ENCODE measurements at places on chromosomes 4 and X.
A peak's percentile ranks its signal among the peaks of the same experiment; 100 is the strongest.

GRCh38 chr4:10670321-10670720 lies 14.2 kb downstream of the CLNK start:
- H3K4me3 ChIP-seq, result no peak overlapping the region
- DNase-seq, result no peak
- H3K36me3 ChIP-seq, result no peaks in the 10 kb centered on the region

DNA sequence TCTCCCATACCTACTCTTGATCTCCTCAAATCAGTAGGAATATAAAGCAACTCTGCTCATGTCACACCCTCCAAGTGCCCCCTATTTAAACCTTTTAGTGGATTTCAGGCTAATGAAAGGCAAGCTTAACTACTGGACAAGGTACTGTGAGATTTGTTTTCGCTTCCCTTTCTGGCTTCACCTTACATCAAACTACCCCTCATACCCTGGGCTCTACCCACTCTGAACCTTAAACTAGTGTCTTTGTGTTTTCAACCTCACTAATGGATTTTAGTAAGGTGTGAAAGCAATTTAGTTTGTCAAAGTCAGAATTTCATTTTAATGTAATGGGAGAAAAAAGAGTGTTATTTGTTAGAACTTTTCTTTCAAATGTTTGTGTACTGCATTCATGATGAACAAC lies 291.7 kb downstream of the INPP4B start:
- no peak for DNase-seq
- no peaks in the 10 kb centered on the region for H3K27me3 ChIP-seq
- H3K4me3 ChIP-seq, result no peak overlapping the region
- no peaks in the 10 kb centered on the region for H3K36me3 ChIP-seq
- H3K4me1 ChIP-seq, result no peaks in the 10 kb centered on the region
- no peak overlapping the region for H3K27ac ChIP-seq

DNA sequence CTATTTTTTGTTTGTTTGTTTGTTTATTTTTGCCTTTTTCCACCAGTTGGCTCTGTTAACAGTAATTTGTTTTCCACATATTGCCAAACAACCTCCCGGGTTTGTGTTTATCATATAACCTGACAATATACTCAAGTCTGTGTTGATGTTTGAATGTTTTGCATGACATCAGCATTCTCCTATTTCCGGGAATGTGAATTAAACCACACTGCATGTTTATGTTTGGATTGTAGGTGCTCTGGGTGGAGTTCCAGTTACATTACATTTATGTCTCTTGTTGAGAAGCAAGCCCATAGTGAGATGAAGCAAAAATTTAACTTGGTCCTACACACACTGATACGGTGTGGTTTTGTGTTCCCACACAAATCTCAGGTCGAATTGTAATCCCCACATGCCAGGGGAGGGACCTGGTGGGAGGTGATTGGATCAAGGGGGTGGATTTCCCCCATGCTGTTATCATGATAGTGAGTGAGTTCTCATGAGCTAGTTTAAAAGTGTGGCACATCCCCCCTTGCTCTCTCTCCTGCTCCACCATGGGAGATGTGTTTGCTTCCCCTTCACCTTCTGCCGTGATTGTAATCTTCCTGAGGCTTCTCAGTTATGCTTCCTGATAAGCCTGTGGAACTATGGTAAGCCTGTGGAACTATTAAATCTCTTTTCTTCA lies 54.4 kb upstream of the CLNK start:
- H3K4me3 ChIP-seq, result no peak overlapping the region
- no peaks in the 10 kb centered on the region for H3K36me3 ChIP-seq
- no peaks in the 10 kb centered on the region for H3K4me1 ChIP-seq
- no peak overlapping the region for H3K27ac ChIP-seq
- DNase-seq, result no peak
- no peaks in the 10 kb centered on the region for H3K27me3 ChIP-seq

DNA sequence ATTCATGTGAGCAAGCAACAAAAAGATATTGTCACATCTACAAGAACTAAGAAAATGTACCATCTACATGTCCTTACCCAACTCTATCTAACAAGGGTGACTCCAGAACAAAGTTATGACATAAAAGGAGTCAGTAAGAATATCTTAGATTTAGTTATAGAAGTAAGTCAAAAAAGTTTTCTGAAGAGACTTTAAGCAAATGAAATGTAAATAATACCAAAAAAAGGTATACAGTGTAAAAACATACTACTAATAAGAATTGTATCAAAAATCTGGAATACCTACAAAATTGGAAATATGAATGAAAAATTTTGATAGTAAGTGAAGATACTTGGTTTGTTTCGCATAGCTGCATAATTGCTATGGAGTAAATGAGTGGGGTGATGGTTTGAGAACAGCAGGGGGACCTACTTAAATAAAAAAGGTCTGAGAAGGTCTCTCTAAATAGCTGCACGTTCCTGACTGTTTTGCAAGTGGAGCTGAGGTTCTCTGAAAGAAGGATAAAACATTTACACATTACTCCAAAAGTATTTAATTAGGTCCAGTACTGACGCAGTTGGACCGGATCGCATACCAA lies 51.0 kb upstream of the ENPP6 start:
- H3K36me3 ChIP-seq, result no peaks in the 10 kb centered on the region
- H3K4me3 ChIP-seq, result peak overlapping the region; percentile 58
- no peak for DNase-seq
- H3K4me1 ChIP-seq, result peaks cover 5% of the 10 kb centered on the region

DNA sequence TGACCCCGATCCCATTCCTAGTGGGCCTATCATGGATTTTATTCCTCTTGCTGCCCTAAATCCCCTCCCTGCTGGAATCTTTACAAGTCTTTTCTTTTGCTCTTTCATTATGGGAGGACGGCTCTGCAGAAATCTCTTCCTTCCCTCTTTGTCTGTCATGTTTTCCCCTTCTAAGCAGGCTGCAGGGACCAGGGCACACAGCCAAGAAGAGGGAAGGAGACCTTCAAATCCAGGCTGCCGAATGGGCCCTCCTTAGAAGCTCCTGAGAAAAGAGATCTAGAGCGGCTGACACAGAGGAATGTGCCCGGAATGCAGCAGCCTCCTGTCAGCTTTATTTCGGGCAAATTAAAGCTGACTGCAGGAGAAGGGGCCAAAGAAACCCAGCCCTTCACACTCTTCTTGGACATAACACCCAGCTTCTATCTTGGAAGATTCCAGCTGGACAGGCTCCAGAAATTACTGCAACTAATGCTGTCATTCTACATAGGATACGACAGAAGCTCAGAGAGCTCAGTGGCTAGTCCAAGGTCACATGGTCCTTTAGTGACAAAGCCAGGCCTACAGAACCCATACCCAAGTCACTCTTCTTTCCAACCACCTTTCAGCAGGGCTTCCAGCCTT lies 187.8 kb upstream of the NHS start:
- H3K27me3 ChIP-seq, result no peaks in the 10 kb centered on the region
- no peak overlapping the region for H3K27ac ChIP-seq
- H3K4me1 ChIP-seq, result no peaks in the 10 kb centered on the region
- H3K4me3 ChIP-seq, result no peak overlapping the region
- no peaks in the 10 kb centered on the region for H3K36me3 ChIP-seq

GRCh38 chr4:101292214-101292613 lies 55.1 kb downstream of the PPP3CA start:
- no peak overlapping the region for H3K4me3 ChIP-seq
- no peaks in the 10 kb centered on the region for H3K36me3 ChIP-seq
- peak overlapping the region; percentile 10 for H3K27ac ChIP-seq
- no peaks in the 10 kb centered on the region for H3K27me3 ChIP-seq
- peaks cover 46% of the 10 kb centered on the region for H3K4me1 ChIP-seq

GRCh38 chr4:173247321-173247720 lies 78.7 kb downstream of the GALNT7 start:
- H3K4me1 ChIP-seq, result peaks cover 5% of the 10 kb centered on the region
- H3K36me3 ChIP-seq, result no peaks in the 10 kb centered on the region
- H3K27ac ChIP-seq, result no peak overlapping the region
- H3K27me3 ChIP-seq, result no peaks in the 10 kb centered on the region
- no peak overlapping the region for H3K4me3 ChIP-seq

GRCh38 chr4:182770996-182771514 lies 146.1 kb downstream of the DCTD start:
- H3K4me1 ChIP-seq, result no peaks in the 10 kb centered on the region
- H3K4me3 ChIP-seq, result no peak overlapping the region
- no peaks in the 10 kb centered on the region for H3K36me3 ChIP-seq
